Stimulated activated CD8-positive, alpha-beta memory T cell treated with anti-CD3 and anti-CD28 coated beads, Interleukin-12 subunit alpha, Interleukin-12 subunit beta, amount 100 ng/mL, for 4 hours (primary cell): ENCODE measurements at places on chromosomes 11 and 22.

- no peak for DNase-seq
Measured at GRCh38 chr11:4459500-4459899, 10.4 kb downstream of the OR52K2 start.

- no peak for DNase-seq
Measured at GRCh38 chr22:40635940-40636379, 559 bp downstream of the MRTFA start.

GRCh38 chr22:43543522-43544288 is 131.9 kb downstream of the MPPED1 start:
- DNase-seq = no peak

DNA sequence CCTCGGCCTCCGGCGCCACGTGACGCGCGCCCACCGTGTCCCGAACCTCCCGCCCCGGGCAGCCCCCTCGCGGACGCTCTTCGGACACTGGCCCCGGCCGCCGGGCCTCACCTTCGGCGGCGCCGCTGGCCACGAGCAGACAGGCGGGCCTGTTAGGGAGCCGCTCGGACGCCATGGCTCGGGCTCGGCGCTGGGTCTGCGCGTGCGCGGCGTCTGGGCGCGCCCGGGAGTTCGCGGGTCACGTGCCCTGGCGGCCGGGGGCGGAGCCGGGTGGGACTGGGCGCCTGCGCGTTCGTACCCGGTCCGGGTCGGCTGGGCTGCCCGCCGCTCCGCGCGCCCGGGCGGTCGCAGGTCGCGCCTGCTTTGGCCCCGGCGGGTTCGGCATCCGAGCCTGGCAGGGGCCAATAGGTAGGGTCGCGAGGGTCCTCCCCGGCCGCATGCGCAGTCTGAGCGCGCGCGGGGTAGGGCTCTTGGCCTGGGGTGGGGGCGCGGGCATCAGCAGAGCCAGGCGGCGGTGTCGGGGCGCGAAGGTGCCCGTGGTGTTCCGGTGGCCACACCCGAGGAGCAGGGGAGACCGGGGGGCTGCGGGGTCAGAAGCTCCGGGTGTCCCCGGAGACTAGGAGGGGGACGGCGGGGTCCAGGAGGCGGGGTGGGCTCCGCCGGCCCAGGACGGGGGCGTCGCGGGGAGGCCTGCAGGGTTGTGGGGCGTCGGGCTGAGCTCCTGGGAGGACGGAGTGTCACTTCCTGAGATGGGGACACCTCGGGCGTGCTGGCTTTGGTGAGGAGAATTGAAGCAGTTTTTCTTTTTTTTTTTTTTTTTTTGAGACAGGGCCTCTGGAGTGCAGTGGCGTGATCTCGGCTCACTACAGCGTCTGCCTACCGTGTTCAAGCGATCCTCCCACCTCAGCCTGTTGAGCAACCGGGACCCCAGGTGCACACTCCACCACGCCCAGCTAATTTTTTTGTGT is at the start of gene GATD1:
GATD1 (minus strand) TSS at position 200 of the 968 bp plus-strand sequence; CDS start at position 175, 25 bp downstream.
- peak; percentile 91 for DNase-seq

DNA sequence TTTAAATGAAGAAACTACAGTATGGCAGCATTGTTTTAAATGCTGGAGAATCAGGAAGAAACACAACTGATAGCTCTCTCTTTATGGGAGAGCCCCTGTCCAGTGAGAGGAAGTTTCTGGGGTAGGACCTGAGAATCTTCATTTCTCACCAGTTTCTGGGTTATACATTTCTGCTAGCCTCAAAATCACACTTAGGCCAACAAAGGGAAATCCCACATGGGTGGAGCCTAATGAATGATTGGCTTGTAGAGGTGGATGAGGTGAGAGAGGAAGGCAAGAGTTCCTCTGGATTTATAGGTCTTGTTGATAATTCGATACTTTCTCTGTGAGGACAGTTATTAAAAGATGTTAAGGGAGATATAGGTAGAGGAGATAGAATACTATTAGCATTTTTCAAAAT is 1397.3 kb upstream of the TENM4 start:
- no peak for DNase-seq

DNA sequence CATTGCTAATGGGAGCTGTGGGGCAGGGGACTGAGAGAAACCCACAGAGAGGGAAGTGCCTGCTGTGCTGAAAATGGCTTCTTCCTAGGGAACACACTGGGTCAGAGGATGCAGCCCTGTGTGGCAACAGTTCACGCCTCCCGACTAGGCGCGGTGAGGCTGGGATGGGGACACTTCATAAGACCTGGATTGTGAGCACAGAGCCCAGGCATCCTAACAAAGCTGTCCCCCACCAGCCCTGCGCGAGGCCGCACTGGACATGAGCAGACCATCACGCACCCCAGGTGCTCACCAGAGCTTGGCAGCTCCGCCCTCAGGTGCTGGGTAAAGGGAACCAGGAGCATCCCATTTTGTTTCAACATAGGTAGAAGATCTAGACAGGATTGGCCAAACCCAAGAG is 1.8 kb upstream of the KRTAP5-4 start:
- DNase-seq = no peak

GRCh38 chr22:44459551-44459950 is 38.5 kb downstream of the RTL6 start:
- no peak for DNase-seq

- DNase-seq = no peak
Measured at GRCh38 chr11:35579557-35580396, 38.5 kb upstream of the FJX1 start.

- DNase-seq = no peak
Measured at GRCh38 chr11:86162239-86162638, 82.3 kb upstream of the EED start.

DNA sequence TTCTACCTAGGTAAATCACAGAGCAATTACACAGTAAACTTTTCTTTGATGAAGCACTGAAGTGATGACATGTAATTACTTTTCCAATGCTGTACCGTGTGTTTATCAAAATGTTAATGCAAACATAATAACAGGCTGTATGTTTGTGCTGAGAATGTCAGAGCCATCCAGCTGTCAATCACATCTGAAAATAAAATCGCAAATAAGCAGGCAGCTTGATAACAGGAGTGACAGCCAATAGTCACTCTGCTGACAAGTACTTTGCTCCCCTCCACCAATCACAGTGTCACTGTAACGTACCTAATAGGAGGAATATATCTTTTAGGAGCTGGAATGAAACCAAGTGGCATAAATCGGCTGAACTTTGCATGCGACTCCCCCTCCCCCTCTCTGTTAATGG is 119.7 kb downstream of the KIRREL3 start:
- DNase-seq = no peak

DNA sequence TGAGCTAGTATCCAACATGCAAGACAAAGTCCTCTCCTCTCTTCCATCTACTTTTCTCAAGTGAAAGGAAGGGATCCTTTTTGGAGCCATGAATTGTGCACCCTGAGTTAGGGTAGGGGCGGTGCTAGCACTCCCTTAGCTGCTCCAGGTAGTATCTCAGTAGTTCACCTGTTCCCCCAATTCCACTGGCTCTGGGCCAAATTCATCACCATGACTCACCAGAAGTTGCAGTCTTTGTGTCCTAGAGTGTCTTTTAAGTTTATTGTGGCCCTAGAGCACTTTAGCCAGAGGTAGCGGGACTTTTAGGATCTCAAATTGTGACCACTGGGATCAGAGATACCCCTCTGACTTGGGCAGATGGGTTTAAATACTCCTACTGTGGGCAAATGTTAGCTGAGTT is 398.6 kb upstream of the ANO5 start:
- DNase-seq = no peak

GRCh38 chr11:104564921-104565582 is 333.2 kb downstream of the CASP12 start:
- no peak for DNase-seq

DNA sequence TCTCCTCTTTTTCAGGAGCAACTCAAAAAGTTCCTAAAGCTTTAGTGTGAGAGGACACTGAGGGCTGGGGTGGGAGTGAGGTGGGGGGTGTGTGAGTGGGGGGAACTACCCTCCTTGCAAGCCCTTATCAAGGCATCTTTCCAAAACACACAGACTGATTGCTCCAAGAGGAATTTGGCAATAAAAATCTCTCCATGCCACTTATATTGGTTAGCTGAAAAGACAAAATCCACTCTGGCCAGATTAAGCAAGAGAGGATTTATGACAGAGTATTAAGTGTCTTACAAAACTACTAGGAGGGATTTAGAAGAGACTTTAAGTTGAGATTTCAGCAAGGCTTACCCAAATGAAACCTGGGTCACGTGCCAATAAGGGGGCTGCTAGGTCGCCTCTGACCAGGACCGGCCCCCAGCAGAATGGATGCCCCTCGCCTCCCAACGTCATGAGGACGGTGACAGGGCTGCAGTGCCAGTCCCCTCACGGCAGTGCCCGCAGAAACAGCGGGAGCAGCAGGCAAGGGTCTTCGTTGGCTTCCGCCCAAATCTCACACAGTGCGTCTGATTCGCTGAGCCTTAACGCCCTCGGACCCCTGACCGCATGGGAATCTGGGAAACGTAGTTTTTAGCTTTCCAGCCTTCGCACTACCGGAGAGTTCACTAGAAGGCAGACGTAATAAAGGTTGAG is 22.1 kb upstream of the CTR9 start:
- DNase-seq = no peak

DNA sequence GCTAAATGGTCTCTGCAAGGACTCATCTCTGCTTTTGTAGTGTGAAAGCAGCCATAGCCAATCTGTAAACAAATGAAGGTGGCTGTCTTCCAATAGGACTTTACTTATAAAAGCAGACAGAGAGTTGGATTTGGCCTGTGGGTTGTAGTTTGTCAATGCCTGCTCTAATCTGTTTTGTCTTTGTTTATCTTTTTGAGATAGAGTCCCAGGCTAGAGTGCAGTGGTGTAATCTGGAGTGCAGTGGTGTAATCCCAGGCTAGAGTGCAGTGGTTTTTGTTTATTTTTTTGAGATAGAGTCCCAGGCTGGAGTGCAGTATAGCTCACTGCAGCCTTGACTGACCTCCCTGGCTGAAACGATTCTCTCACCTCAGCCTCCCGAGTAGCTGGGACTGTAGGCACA is 8.6 kb downstream of the PPP6R3 start:
- DNase-seq = no peak

GRCh38 chr11:5235364-5236095 is 1.2 kb upstream of the HBD start:
- no peak for DNase-seq

GRCh38 chr22:24162436-24162835 is 18.9 kb upstream of the SUSD2 start:
- DNase-seq = no peak

DNA sequence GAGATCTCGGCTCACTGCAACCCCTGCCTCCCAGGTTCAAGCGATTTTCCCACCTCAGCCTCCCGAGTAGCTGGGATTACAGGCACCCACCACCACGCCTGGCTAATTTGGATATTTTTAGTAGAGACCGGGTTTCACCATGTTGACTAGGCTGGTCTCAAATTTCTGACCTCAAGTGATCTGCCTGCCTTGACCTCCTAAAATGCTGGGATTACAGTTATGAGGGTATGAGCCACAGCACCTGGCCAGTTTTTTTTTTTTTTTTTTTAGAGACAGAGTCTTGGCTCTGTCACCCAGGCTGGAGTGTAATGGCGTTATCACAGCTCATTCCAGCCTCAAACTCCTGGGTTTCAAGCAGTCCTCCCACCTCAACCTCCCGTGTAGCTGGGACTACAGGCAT is 54.9 kb upstream of the PRR5 start:
- DNase-seq = no peak

DNA sequence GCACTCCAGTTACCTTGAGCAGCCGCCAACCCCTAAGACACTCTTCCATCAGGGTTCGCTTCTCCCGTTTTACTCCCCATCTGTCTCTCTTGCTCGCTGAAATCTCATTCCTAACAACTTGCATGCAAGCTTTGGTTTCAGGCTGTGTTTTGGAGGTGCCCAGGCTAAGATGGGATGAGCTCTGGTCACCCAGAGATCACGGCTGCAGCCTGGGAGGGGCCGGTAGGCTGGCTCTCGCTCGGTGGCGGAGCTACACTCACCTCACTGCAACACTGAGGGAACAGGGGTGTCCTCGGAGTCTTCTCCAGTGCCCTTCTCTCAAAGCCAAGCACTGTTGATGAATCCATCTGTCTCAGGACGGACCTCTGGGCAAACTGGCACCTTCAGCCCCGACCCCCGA is 197.5 kb downstream of the BARX2 start:
- no peak for DNase-seq

GRCh38 chr11:1339066-1339675 is 29.7 kb upstream of the TOLLIP start:
- DNase-seq = no peak

GRCh38 chr22:27542602-27543001 is 259.0 kb downstream of the MN1 start:
- DNase-seq = no peak

DNA sequence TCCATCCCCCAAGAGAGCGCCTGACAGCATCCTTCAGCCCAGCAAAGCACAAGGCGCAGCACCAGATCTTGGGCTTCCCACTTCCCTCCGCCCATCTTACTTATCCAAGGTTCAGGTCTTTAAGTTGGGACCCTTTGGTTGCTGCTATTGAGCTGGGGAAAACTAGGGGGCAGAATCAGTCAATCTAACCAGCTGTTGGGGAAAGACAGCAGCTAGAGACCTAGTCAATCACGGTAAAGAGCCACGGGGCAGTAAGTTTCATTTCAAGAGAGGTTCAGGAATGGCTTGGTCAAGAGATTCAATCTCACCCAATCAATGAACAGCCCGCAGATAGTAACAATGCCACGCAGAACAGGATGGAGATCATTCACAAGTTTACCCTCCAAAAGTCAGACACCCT is 1.7 kb downstream of the ABTB2 start:
- no peak for DNase-seq

DNA sequence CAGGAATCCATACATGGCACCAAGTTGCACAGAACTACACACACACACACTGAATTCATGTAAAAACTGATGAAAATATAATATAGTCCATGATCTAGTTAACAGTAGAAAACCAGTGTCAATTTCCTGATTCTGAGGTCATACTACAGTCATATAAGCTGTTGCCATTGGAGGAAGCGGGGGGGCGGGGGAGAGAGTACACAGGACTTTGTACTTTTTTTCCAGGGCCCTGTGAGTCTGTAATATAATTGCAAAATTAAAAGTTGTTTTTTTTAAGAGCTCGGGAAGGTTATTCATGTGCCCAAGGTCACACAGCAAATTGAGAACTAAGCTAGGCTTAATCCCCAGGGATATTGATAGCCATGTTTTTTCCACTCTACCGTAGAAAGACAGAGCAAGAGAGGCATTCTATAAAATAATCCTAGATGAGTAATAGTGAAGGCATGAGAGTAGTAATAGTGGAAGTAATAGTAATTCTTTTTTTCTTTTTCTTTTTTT is 312.3 kb downstream of the MN1 start:
- DNase-seq = no peak

GRCh38 chr11:69305885-69306540 is 12.1 kb downstream of the MYEOV start:
- DNase-seq = no peak

GRCh38 chr11:73856031-73856567 is 20.5 kb downstream of the COA4 start:
- no peak for DNase-seq

- no peak for DNase-seq
Measured at GRCh38 chr11:1073261-1073724, 1.4 kb upstream of the MUC2 start.
